ENCODE measurements at places on chromosomes 11 and 22.

DNA sequence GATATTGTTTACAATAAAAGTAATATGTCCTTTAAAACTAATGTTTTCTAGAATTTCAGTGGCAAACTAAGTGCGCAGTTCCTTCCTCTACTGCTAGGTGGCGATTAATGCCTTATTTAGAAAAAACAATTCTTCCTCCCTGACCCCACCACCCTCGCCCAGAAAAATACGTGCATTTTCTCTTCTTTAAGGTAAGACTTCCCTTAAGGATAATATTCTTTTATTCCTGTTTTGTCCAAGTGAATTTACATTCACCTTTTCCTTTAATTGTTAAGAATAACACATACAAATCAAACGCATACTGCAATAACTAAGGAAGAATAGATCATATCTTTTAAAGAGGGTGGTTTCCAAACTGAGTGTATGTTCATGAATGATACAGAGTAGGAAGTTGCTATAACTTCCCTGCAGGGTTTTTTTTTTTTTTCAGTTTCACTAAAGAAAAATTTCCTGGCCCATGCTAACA is 17.0 kb upstream of the PSMA1 start:
- peak; percentile 84 for DNase-seq

DNA sequence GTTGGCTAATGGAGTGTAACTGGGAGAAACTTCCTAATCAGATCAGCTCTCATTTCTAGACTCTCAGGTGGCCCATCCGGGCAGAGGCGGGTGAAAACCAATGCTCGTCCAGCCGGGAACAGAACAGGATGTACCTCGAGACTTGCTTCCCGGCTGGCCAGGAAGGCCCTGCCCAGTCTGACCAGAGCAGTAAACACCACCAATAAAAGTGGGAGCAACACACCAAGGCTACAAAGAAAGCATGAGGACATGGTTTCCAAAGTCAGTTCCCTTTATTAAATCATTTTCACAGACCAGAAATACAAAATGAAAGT is 940 bp upstream of the TNKS1BP1 start:
- no peak for DNase-seq

DNA sequence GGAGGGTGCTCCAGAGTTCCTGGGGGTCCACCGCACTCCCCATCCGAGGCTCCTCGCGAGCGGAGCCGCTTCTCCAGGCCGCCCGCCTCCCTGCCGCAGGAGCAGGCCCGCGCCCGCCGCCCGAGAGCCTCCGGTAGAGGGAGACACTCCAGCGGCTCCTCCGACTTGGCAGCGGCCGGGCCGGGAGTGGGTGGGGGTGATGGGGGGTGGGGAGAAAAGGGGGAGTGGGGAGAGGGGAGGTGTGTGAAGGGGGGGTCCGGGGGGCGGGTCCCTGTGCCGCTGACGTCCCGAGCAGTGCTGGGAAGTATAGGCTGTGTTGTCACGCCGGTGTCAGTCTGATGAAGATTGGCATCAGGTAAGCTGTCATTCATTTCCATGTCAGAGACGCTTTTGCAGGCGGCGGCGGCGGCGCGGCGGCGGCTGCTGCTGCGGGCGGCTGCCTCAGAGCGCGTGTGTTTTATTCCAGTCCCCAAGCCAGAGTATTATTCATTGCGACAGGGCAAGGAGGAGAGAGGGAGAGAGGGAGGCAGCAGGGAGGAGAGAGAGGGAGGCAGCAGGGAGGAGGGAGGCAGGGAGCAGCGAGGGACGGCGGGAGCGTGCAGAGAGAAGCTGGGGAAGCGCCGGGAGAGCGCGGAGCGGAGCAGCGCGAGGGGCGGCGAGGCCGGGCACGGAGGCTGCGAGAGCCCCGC is at the start of gene PKNOX2:
Gene PKNOX2 (plus strand): TSS at position 330 of the 689 bp plus-strand sequence. CDS start 186,555 bp downstream, outside the sequence.
- DNase-seq = peak; percentile 98

DNA sequence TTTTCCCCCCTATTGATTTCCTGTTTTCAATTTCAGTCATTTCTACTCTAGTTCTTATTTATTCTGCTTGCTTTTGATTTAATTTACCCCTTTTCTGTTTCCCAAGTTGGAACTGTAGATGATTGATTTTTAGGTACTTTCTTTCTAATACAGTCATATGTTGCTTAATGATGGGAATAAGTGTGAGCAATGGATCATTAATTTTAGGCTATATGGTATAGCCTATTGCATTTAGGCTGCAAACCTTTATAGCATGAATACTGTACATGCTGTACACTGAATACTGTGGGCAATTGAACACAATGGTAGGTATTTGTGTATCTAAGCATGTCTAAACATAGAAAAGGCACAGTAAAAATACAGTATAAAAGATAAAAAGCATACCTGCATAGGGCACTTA is 44.9 kb downstream of the DDX10 start:
- no peak for DNase-seq

DNA sequence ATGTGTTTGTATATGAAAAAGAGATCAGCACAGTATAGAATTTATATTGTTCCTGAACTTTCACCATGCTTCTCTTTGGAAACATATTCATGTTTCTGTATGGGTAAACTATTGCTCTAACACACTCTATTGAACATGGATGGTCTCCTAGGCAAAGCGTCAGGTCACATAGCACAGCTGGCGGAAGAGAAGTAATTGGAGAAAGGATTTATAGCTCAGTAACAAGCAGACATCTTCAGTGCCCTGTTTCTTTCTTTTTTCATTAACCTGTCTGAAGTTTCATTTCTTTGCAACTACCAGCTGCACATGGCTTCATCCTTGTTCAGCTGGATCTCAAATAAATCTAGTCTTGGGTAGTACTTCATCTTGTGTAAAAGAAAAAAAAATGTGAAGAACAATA is 84.4 kb upstream of the TRPC6 start:
- no peak for DNase-seq

DNA sequence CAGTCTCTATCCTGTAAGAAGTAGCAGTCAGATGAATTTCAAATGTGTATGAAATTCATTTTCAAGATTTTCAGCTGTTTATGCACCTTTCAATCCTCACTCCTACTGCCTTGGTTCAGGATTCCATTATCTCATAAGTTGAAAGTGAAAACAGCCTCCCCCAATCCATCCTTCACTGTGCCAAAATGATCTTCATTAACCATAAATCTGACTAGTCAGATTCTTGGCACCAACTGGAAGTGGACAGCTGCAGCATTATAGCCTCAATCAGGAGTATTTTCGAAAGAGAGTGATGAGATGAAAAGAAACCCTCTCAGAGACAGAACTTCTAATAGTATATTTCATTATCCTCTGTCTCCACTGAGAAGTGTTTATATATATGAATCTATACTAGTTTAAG is 365.3 kb upstream of the PDGFD start:
- DNase-seq = no peak

DNA sequence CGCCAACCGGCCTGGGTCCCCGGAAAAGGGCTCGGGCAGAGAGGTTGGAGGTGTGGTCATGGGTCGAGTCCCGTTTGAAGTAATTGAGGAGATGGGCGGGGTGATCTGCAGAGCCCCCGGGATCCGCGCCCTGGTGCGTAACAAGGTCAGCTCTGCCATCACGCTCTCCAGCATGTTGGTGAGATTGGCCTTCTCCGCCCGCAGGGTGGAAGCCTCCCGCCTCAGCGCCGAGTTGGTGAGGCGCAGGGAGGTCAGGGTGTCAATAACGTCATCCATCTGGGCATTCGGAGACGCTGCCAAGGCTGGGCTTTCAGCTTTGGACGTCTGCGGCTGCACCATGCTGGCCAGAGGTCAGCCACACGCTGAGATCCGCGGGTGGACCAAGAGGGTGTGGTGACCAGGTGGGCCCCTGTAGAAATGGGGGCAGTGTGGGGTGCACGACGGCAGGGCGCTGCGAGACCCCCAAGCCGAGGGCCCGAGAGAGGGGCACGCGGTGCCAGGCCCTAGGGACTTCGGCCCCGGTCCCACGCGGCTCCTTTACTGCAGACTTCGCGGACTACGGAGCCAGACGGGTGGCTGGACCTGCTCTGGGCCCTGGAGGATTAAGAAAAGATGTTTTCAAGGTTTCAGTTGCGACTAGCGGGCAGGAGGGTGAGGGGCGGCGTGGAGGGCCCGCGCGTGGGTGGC is 672 bp downstream of the RTL6 start:
- peak; percentile 86 for DNase-seq

DNA sequence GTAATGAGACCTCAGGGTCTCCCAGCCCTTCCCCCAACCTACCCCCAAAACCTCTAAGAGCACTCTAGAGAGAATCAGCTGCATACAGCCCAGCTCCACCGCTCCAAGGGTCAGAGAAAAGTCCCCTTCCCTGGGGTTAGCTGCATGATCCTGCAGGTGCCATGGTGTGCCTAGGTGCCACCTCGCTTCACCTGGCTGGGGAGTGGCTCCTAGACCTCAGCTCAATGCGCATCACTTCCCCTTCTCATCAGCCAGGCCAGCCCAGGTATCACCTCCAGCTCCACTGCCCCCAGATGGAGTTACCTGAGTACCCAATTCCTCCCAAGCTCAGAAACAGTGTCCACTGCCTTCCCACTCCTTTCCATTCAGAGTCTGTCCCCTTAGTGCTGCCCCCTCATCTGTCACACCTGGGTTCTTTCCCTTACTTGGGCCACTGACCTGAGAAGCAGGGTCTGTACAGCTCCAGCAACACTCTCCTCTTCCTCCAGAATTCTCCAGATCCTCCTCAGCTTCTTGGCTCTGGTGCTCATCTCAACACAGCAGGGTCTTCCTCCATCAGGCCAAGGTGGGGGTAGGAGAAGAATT is 1.3 kb downstream of the STARD10 start:
- DNase-seq = no peak

DNA sequence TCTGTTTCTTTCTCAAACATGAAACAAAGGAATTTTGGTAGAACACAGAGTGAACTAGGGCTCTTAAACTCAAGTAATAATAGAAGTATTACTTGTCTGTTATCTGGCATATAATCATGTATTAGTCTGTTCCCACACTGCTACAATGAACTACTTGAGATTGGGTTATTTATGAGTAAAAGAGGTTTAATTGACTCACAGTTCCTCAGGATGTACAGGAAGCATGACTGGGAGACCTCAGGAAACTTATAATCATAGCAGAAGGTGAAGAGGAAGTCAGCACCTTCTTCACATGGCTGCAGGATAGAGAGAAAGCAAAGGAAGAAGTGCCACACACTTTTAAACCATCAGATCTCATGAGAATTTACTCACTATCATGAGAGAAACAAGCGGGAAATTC is 273.4 kb downstream of the ETS1 start:
- no peak for DNase-seq

GRCh38 chr22:29707010-29707409 is 12.8 kb upstream of the CABP7 start:
- DNase-seq = no peak

DNA sequence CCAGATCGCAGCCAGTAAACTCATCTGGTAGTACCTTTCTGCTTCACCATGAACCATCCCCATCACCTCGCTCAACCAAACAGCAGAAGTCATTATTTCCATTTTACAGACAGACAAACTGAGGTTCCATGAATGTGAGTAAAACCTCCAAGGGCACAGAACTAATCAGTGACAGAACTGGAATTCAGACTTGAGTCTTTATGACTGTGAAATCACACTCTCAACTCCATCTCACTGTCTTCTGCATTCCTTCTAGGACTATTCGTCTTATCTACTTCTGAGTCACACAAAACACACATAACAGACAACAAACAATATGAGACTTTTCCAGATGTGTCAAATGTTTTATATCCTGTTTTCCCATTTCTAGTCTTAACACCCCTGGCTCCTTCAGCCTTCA is 9.3 kb upstream of the NUP50 start:
- no peak for DNase-seq

- DNase-seq = no peak
These were observed 11.1 kb downstream of the NUMA1 start for GRCh38 chr11:72069200-72069599.

- DNase-seq = peak; percentile 78
These were observed 4.2 kb downstream of the SCGB1C1 start for GRCh38 chr11:196786-197731.

GRCh38 chr11:66115638-66116301 is 45.7 kb downstream of the PACS1 start:
- DNase-seq = no peak

DNA sequence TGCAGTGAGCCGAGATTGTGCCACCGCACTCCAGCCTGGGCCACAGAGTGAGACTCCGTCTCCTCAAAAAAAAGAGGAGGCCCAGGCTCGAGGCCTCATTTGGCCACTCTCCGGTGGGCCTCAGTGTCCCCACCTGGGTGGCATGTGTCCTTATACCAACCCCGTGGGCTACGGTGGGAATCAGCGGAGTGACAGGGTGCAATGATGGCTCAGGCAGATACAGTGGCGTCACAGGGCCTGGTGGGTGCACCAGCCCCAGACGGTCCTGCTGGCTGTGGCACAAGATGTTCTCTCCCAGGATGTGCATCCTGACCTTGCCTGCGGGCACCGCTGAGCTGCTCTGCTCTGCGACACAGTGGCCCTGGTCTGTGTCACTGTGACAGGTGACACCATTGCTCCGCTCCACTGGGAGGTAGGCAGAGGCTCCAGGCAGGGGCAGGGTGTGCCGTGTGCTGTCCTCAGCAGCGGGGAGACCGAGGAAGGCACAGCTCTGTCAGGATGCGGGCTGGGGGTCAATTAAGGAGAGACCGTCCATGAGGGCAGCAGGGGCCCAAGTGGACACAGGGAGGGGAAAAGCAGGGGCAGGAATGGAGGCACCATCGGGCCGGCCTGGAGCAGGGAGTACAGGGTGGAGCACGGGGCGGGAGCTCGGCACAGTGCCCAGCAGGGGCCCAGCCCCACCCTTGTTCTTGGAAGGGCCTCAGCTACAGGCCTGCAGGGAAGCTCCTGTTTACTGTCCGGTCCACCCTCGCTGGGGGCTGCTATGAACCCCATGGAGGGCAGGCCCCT is 21.7 kb upstream of the TH start:
- DNase-seq = no peak

DNA sequence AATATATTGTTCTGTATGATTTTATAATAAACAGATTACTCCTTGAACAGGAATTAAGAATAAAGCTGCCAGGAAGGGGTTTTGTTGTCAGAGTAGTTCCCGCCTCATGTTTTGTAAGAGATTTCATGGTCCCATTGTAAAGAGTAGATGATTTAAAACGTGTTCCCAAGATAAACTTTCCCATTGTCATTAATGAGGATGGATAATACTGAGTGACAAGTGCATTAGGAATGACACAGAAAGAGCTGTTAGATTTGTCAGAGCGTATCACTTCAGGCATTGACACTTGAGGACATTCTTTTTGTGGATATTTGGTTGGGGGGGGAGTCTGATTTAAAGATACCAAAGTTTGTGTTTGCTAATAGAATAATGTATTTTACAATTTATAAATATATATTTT is 147.0 kb downstream of the PAX6 start:
- no peak for DNase-seq
